GM04503 (cell line): ENCODE measurements at places on chromosomes 4 and X.

GRCh38 chr4:184364100-184364921, 110.0 kb downstream of the IRF2 start:
- DNase-seq = no peak

- no peak for DNase-seq
Measured at GRCh38 chr4:52099860-52100461, 48.9 kb downstream of the SPATA18 start.

GRCh38 chr4:73674451-73674919, 54.2 kb upstream of the RASSF6 start:
- no peak for DNase-seq

DNA sequence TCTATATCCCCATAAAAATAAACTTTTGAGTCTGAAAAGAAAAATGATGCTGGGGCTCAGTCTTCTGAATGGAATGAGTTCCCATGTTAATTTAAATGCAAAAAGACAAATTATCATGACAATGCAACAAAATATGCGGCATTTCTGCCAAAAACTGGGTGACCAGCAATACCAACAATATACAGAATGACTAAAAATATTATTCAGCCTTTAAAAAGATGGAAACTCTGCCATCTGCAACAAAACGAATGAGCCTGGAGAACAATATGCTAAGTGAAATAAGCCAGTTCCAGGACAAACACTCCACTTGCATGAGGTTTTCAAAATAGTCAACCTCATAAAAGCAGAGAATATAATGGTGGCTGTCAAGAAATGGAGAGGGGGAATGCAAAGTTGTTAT, 558.5 kb downstream of the IL15 start:
- peak; percentile 25 for DNase-seq

DNA sequence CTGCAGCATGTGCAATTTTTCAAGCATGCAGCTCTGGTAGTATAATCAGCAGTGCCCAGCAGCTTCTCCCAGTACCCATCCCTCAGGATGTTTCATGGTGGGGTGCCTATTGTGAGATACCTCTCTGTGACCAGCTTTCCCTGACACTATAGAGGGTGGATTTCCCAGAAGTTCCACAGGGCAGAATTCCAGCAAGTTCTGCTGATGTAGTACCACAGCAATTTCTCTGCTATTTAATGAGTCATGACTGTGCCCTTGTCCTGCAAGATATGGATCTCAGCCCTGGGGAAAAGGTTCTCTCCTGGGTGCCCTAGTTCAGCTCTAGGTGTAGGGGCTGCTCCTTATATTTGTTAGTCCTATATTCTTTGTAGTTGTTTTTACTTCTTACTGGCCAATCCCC, 174.8 kb downstream of the ENOX2 start:
- DNase-seq = no peak

DNA sequence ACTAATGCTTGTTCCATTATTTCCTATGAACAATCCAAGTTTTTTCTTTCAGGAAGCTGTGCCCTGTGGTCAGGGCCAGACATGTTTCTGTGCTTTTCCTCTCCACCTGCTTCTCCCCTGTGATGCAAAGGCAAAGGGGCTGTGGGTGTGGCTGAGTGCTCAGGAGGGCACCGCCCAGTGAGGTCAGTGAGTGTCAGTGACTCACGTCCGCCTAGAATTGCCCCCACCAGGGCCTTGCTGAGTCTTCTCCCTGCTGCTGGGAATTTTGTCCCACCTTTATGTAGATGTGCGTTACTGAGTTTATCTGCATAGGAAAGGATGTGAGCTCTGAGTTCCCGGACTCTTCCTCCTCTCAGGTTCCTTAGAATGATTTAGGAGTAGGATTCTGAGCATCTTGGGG, 283.2 kb downstream of the DCHS2 start:
- DNase-seq = no peak

DNA sequence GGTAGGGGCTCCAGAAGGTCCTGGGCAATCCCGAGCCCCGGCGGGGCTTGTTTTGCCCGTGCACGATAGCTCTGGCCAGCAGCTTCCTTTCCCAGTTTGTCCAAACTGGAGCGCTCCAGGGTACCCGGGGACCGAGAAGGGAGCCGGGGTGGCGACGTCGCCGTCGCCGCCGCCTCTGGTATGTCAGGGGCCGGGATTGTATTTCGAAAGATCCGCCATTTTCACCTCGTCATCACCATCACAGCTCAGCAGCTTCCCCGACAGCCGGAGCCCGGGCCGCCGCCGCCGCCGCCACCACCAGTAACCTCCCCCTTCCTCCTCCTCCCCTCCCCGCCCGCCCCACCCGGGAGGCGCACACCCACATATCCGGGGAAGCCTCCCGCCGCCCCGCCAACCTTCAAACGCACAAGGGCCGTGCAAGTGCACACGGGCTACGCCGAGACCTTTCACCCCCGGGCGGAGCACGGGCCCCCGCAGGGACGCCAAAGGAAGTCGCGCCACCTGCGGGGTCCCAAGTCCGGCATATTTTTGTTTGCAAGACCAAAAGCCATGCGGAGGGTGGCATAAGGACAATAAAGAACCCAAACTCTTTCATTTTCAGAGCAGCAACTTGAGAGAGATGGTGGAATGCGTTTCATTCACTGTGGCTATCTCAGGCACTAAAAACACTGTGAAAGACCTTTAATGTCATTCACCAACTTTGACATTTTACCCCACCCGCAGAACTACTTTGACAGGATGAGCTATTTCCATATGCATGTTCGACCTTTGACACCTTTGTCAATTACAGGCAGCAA, at the start of gene LIN54:
LIN54 (minus strand) TSS at position 302 of the 797 bp plus-strand sequence. CDS start 25,979 bp downstream, outside the sequence.
- no peak for DNase-seq

GRCh38 chr4:124201636-124202035, 510.9 kb downstream of the ANKRD50 start:
- DNase-seq = no peak

DNA sequence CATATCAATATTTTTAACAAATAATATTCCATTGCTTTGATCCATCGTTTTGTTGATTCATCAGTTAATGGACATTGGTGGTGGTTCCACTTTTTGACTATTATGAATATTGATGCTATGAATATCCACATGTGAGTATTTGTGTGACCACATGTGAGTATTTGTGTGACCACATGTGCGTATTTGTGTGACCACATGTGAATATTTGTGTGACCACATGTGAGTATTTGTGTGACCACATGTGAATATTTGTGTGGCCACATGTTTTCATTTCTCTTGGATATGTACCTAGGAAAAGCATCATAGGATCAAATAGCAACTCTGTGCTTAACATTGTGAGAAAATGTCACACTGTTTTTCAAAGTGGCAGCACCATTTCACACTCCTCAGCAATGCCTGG, 433.6 kb upstream of the FRG1 start:
- no peak for DNase-seq

DNA sequence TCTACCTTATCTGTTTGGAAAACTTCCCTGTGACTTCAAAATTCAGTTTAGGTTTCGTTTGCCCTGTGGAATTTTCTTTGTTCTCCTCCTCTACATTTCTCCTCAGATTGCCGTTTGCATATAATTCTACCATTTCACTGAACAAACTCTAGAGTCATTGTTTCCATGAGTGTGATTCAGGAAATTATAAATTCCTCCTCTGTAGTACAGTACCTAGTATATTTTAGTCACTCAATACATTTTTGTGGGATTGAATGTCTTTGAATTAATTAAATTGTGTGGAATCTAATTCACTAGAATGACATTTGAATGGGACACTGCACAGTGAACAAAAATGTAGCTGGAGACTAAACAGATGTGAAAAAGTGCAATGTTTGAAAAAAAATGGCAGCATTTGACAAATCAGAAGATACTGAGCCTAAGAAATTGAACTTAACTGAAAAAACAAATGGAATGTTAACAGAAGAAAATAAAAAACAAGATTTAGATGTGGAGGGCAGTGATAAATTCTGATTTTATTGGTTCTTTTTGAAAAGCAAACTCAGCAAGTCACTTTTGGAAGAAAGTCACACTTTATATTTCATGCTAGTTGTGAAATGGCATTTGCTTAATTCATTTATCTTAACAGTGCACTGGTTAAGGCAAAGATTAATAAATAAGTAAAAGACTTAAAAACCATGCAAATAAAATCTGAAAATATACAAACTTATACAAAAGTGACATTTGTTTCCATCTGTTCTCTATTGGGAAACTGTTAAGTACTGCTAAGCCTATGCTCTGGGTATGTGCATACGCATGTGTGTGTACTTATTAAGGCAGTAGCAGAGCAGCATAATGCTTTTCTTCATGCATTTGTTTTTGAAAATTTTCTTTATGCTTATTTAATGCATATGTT, 512.3 kb downstream of the FAT4 start:
- DNase-seq = no peak

DNA sequence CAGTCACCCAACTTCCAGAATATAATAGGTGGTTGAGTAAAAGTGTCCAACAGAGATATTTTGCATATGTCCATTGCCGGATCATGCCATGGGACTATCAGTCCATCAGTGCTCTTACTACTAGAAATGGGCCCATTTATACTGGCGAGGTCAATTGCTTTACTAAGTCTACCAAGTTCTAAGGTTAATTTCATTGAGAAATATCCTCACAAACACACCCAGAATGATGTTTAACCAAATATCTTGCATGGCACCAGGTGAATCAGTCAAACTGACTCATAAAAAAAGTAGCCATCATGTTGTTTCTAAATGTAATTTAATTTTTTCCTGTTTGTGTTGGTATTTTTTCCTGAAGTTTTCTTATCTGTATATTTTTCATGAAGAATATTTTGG, 1217.0 kb downstream of the RAPGEF2 start:
- DNase-seq = no peak

DNA sequence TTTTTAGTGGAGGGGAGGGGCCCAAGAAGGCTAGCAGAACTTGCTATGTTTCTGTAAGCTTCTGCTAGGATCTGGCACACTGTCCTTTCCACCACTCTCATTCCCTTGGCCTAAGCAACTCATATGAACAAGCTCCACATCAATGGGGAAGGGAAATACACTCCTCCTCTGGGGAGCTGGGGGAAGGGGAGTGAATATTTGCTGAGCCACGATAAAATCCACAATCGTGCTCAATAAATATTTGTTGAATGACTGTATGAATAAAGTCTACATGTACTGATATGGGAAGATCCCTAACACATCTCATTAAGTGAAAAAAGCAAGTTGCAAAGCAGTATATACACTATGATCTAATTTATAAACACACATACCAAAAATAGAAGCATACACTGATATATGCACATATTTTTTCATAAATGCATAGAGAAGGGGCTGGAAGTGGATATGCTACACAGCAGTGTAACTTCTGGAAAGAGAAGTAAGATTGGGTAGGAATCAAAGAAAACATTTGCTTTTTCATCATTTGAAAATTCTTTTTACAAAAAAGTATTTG, 95.8 kb upstream of the EFHC2 start:
- no peak for DNase-seq

GRCh38 chr4:162364651-162365050, 200.9 kb upstream of the FSTL5 start:
- no peak for DNase-seq

- DNase-seq = no peak
Measured at GRCh38 chr4:2879026-2879425, 35.4 kb downstream of the ADD1 start.

GRCh38 chrX:45847961-45848360, 647.3 kb upstream of the DIPK2B start:
- DNase-seq = no peak

GRCh38 chrX:10233173-10233572, 76.4 kb downstream of the CLCN4 start:
- no peak for DNase-seq

DNA sequence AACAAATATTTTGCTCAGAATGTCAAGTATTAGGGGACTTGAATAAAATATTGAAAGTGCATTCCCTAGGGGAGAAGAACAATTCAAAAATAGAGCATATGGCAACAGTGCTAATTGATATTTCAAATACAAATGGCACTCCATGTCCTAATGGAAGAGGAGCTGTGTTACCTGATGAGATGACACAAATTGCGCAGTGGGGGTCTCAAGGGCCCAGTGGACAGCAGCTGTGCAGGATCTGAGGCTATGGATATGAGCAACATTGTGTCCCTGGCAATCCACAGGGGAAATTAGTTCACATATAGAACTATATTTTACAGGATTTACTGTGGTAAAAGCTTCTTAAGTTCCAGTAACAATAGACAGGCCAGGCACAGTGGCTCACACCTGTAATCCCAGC, 17.4 kb upstream of the USP46 start:
- no peak for DNase-seq

- DNase-seq = no peak
Measured at GRCh38 chr4:123827511-123827910, 430.9 kb downstream of the SPRY1 start.

DNA sequence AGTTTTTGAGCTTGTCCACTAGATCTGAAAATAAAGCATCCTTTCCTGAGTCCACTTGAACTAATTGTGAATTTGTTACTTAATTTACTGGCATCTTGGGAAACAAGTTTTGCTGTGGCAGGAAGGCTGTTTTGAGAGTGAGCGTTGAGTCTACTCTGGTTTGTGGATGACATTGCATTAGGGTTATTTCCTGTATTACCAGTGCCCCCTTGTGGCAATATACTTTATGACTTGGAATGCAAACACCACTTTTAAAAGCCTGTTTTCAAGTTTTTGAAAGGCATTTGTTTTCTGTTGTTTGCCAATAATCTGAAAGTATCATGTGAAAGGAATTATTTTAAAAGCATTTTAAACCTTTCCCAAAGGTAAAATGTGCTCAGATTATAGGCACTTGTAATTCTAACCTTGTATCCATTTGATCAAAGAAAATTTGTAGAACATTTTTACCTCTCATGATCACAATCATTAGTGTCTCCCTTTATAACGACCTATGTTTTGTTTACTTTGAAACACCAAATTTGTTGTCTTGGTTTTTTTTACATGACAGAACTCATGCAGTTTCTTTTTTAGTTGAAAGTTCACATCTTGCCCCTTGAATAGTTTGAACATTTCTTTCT, 18.0 kb upstream of the CYP2U1 start:
- no peak for DNase-seq

DNA sequence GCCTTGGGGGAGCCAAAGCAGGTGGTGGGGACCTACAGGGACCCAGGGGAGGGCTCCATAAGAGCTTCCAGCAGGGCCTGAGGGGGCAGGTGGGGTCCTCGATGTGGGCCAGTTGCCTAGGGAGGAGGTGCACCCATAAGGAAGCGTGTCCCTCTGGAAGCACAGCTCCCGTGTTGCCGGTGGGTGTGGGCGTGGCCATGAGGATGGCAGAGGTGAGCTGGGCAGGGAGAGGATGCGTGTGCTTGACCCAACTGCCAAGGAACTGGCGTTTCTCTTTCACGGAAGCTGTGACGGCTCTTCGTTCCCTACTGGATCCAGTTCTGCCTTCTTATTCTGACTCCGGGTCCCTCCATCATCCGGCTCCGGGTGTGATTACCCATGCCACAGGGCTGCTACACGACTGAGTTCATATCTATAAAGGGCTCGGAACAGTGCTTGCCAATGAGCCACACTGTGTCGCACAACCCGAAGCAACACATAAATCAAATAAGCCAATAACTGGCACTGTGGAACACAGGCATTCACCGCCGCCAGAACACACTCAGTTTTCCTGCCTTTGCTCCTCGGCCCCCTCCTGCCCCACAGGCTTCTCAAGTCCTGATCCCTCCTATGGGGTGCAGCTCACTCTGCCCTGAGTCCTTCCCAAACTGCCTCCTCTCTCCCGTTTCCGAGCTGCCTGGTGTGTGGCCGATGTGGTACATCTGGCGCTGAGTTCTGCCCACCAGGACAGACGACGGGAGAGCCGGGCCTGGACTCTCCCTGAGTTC, 35.5 kb downstream of the RNF212 start:
- no peak for DNase-seq

GRCh38 chr4:144614850-144615585, 30.9 kb upstream of the HHIP start:
- DNase-seq = no peak

GRCh38 chr4:139011225-139011950, 4.2 kb upstream of the NOCT start:
- no peak for DNase-seq
